Sigmoid colon (tissue), 7 donors: ENCODE measurements at places on chromosomes 3 and 15. TPM values are rescaled to one million over a fixed set of nuclear protein-coding genes. Genes with fewer than 3 reads are reported as not detected.

DNA sequence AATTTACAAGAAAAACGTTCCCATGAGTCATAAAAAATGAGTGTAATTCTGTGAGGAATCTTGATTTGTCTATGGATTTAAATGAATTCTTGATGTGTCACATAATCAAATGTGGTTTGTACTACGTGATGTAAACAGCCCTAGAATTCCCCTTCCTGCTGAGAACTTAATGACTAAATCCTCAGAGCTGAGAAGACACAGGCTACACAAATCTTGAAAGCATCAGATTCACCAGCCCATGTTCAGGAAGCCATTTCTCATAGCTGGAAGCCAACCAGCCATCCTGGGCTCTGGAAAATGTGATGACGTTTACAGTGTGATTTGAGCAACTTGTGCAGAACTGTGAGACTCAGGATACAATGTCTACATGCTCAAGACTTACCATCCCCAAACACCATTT, 193.7 kb upstream of the MME start:
- DNase-seq, result no peak

GPR160 gene
- total RNA-seq, result not detected

A4GNT gene
- total RNA-seq, result not detected

CCDC9B gene
- 70.3 TPM for total RNA-seq

- DNase-seq, result no peak
Measured at GRCh38 chr15:83100097-83100646, 7.3 kb upstream of the TM6SF1 start.

ZFAND6 gene
- 177 TPM for total RNA-seq

- DNase-seq, result no peak
Measured at GRCh38 chr3:194730365-194730764, 44.7 kb downstream of the FAM43A start.

CLK3 gene
- 124 TPM for total RNA-seq

- DNase-seq, result no peak
Measured at GRCh38 chr15:48868023-48868422, 9.9 kb upstream of the EID1 start.

DNA sequence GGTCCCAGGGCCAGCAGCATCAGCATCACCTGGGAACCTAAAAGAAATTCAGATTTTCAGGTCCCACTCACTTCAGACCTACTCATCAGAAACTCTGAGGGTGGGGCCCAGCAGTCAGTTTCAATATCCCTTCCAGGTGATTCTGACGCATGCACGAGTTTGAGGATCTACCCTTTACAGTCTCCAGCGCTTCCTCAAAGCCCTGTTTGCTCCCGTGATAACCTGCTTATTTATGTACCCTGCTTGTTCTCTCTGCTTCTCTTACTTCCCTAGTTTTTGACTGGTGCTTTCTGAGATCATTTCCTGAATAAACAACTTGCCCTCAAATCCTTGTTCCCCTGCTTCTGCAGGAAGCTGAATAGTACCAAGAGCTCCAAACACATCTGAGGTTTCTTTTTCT, 245.3 kb downstream of the ZNF621 start:
- DNase-seq, result no peak

GCNT3 gene
- total RNA-seq, result 1.1 TPM
